Right forelimb (tissue), 1 donor: ENCODE measurements at places on chromosomes 6 and 20.
A peak's percentile ranks its signal among the peaks of the same experiment; 100 is the strongest.

DNA sequence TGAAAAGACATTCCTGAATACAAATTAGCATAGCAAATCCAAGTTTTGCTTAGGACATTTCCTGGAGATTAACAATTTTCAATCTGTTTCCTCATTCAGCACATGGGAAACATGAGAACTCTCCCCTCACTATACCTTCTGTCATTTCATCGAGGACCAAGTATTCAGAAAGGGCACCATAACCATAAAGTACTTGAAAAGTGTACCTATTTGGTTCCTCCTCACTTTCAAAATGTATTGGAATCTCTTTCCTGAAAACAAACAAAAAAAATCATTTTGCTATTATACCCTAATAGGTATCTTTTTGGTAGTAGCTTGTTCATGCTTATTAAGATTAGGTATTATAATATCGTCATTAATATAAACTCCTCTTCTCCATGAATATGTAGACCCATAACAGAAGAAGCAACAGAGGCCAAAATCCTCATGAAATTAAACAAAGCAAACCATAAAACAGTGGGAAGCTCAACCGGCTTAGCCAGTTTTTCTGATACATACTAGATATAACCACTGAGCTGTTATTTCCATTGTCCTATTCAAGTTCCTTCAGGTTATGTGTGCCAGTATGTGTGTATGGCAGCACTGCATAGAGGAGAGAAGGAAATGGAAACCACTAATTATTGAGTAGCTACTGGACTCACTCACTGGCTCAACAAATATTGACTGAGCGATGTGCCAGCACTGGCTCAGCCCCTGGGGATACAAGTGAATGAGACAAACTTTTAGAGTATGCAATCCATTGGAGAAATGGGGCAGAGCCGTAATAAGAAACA is 274.0 kb downstream of the MAFB start:
- DNase-seq: no peak

DNA sequence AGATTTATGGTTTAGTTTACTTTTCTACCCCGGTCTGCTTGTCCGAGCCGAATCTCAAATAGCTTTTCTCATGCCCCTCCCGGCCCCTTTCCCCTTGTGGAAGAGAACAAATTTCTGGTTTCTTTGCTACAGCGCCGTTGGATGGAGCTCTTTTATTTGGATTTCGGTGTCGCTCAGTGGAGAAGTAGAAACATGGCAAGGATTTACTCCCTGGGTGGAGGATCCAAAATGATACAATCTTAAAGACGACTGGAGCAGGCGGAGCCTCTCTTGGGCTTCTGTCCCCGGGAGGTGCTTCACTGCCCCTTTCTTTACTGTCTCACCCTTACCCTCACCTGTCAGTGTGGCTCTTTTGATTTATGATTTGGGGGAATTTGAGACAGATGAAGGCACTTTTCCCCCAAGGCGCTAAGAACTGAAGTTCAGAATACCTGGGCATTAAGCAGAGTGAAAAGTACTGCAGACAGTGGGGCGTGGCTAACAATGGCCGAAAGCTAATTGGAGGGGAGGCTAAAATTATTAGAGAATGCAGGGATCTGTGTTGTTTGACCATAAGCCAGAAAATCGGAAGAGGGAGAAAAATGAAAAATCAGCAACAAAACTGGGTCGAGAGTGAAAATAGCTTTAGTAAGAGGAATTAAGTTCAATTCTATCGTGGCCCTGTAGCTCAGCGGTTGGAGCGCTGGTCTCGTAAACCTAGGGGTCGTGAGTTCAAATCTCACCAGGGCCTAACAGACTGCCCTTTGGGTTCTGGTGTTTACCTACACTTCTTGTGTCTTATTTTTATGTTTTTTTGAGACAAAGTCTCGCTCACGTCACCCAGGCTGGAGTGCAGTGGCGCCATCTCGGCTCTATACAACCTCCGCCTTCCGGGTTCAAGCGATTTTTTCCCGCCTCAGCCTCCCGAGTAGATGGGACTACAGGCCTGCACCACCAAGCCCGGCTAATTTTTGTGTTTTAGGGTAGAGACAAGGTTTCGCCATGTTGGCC is 145.1 kb upstream of the ZNF184 start:
- no peak for DNase-seq

GRCh38 chr6:42509256-42509655 is 54.6 kb upstream of the UBR2 start:
- DNase-seq: no peak

DNA sequence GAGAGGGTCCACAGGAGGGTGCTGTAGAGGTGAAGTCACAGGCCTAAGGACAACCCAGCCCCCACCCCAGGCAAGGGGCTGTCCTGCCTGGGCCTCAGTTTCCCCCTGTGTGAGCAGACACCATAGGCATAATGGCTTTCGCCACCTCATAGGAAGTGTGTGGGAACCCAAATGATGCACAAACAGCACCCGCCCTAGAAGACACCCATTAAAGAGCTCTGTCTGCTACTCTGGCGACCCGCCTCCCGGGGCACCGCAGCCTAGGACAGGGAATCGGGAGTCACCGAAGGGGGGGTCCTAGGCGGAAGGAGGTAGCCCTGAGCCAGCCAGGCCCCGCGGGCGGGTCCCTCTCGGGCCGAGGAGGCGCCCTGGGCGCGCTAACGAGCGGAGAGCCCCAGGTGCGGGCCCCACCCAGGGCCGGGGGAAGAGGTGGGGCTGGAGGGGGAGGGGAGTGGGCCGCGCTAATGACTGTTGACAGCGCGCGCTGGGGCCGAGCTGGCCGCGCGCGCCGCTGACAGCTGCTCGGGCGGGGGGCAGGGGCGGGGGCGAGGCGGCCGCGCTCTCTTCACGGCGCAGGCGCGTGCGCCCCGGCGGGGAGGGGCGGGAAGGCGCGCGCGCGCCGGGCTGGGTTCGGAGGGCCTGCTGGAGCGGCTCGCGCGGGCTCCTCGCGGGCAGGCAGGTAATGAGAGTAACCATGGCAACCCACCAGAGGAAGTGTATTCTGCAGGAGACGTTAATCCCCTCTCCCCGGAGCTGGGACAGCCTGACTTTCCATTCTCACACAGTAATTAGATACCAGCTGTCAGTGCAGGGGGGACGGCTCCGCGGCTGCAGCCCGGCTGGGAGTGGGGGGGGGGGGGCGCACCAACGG is 48.9 kb downstream of the NOL4L start:
- peak; percentile 72 for DNase-seq
